Activated B cell treated with CpG ODN at 0.5 μM for 24 hours (primary cell): ENCODE measurements at places on chromosomes 12 and 14.
A peak's percentile ranks its signal among the peaks of the same experiment; 100 is the strongest.

GRCh38 chr14:71464840-71465239 lies 467.4 kb upstream of the RGS6 start:
- DNase-seq: no peak

GRCh38 chr14:23094666-23095195 lies at the start of gene ACIN1:
ACIN1 (minus strand) TSS chr14:23095136; CDS start chr14:23095112, 24 bp downstream.
- peak; percentile 97 for DNase-seq

DNA sequence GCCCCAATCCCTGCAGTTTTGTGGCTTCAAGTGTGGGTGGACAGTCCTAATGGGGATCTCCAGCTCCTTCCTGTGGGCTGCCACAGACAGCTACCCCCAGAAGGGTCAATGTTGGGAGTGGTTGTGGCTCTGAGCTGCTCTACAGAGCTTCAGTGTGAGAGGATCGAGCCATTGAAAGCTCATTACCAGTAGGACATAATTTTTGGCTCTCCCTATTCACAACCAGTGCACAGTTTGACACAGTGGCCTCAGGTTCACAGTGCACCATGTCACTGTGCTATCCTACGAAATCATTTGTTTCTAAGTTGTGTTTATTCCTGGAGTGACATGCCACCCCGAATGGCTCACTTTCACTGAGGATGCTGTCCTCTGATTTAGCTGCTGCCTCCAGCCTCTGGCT lies 22.8 kb downstream of the TMBIM6 start:
- no peak for DNase-seq

DNA sequence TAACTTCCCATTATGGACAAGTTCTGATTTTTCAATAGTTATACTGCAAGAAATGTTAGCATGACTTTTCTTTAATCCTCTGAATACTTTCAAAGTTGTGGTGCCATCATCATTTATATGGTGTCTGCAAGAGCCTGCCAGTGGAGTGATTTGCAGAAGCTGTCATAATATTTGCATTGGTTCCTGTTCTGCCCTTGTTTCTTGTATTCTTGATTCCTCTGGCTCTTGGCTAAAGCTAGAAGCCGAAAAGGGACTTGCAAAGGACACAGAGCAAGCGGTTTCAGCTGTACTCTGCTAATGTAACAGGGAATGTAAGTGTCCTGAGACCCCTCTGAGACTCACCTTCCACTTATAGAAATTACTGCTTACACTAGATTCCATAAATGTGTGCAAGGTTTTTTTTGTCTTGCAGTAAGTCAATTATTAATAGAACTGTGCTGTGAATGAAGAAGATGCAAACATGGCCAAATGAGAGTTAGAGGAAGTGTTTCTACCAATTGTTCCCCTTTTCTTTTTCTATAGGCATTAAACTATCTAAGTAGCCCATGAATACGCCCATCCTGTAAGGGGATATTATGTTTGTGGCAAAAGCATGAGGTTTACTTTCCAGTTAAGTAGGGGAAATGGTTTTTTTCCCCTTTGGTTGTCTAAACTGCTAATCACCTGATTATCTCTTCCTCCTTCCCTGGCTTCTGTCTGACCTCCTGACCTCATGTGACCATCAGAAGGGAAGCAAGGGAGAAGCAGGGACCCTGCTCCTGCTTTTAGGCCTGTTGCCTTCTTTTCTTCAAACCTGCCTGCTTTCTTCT lies 5.3 kb downstream of the DYRK4 start:
- DNase-seq: no peak

- no peak for DNase-seq
Measured at GRCh38 chr14:89498878-89499277, 81.8 kb upstream of the FOXN3 start.

DNA sequence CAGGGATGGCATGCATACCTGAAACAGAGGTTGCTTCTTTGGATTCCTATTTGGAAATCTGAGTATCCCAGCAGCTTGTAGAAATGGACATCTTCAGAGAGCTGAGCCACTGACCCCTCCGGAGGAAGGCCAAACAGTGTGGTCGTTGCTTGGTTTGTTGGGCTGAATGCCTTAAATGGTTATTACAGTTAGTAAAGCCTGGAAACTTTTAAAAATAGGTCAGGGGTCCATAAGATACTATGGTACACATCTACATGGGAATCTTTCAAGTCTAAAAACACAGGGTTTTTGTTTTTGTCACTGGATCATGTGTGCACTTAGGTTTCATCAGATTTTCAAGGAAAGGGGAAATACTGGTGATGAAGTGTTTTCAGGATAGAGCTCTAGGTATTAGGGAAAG lies 7.7 kb downstream of the DYRK2 start:
- DNase-seq: no peak

GRCh38 chr14:95095996-95096395 lies 61.3 kb downstream of the DICER1 start:
- no peak for DNase-seq

DNA sequence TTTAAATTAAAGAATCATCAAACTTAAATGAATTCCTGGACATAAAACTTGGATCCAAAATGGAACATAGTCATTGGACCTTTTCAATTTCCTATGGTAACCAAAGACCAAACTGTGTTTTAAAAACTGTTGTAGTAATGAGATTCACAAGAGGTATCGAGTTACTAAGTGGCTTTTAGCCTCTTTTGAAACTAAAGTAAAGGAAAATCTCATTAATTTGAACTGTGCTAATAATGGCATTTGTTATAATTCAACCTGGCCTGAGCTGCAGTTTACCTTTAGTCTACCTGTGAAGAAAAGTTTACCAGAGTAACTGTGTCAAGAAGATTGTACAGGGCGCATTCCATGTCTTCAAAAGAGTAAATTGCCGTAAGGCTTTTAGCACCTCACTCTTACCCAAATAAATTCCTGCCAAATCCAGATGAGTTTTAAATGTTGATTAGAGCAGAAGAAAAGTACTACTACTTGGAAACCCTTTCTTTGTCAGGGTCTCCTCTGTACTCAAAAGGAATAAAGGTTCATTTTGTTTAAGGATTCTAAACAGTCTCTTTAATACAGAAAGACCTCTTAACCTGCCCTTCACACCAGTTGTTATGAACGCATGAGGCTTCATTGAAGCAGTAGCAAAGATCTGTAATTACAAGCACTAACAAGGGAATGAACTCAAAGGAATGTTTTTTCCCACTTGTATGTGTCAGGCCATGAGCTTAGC lies 17.1 kb upstream of the MED13L start:
- no peak for DNase-seq

DNA sequence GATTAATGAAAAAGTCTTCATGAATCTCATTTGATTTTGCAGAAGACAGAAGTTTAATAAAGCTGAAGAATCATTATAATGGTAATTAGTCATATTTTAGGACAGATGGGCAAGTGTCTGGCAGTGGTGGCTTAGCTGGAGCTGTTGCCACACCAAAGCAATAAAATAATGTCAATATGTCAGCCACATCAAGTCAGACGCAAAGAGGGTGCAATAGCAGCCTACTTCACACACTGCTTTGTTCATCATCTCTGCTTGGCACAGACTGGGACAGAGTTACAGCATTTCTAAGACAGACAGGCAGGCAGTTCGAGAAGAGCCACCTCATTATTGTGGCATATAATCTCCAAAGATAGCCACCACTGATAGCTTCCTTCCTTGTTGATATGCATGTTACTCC lies 16.9 kb upstream of the KRR1 start:
- no peak for DNase-seq

DNA sequence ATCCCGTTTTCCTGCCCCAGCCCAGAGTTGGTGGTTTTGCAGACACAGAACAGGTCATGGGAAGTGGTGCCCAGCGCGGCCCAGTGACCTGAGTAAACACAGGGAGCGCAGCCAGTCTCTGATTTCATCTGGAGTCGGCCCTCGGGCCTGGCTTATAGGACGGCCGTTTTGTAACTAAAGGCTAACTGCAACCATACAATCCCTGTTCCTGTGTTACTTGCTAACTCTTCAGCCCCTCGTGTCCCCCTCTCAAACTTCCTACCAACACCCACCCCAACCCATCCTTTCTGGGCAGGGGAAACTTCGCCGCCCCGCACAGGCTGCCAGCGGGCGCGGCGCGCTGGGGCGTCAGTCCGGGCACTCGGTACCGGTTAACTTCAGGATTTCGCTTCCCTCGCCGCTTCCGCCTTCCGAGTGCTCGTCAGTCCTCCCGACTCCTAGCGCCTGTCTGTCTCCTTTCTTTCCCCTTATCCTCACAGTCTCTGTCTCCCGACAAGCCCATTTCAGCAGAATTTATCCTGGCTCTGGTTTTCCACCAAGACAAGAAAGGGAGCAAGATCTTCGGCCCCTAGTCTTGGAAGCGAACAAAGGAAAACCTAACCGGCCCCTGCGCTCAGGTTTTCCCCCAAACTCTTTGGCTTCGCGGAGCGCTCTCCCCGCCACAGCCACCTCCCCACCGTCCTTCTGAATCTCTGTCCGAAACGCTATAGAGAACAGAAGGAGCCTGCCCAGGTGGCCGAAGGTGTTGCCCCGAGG lies 2.0 kb downstream of the SIX1 start:
- DNase-seq: no peak

DNA sequence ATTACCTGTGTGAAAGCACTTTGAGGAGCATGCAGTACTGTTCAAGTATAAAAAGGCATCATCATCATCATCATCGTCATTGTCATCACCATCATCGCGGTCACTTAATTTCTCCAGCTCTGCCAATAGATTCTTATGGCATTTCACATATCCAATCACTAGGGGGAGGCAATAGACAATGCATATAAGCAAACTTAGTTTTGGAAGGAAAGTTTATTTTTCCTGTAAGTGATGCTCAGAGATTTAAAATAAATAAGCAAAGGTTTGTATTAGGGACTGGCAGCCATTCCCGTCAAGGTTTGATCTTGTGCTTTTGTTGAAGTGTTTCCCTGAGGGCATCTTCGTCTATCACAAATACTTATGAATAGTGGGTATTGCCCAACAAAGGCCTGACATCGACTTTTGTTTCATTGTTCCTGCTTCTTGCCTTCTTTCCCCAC lies 127.4 kb downstream of the KTN1 start:
- DNase-seq: no peak

GRCh38 chr14:28765831-28766468 lies 637 bp upstream of the FOXG1 start:
- no peak for DNase-seq

GRCh38 chr12:131231032-131231980 lies 277.6 kb downstream of the ADGRD1 start:
- DNase-seq: no peak

DNA sequence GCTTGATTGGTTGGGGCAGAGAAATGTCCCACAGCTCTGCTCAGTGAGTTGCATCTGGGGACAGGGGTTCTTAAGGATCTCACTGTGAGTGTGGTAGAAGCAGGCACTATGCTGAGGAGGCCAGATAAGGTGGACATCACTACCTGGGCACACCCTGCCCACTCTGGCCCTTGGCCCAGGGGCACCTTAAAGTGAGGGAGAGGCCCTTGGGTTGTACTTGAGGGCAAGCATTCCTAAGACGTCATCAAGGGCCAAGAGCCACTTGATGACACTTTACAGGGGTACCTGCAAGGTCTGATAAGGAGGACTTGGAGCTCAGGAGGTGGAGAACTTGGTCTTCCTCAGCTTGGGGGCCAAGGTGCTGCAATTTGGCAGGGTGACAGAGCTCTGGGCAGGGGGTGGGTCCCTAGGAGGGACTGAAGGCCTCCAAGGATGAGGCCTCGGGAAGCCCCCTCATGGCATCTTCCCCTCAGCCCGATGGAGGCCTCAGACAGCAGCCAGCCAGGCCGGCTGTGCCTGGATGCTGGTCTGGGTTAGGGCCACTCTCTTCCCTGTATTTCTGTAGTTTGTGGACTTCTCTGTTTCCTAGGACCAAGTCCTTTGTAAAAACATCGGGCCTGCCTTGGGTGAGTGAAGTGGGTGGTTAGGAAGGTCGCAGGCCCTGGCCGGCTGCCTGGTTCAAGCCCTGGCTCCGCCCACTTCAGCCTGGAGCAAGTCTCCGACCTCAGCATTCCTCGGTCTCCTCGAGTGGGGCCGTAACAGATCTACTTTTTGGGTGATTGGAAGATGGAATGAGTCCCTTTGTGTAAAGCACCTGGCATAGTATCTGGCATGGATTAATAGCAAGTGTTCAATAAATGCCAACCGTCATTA lies 24.8 kb downstream of the GPR68 start:
- no peak for DNase-seq

DNA sequence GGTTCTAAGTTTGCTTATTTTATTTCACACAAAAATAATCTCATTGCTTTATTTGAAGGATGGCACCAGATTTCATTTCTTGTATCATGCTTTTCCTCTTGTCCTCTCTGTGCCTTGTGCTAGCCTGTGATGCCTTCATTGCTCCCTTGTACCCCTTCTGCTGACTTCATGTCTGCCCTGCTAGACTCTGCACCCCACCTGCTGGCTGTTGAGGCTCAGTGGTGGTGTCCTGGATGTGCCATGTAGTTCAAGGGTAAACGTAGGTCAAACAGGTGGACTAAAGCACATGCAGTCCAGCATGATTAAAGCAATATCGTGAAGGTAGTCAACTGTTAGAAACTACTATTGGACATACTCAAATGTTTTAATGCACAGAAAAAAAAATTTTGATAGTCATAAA lies 21.6 kb downstream of the MRPS35 start:
- DNase-seq: no peak
